ENCODE measurements at places on chromosomes 4 and X.
A peak's percentile ranks its signal among the peaks of the same experiment; 100 is the strongest.

GRCh38 chr4:3480528-3481112 is 17.5 kb downstream of the DOK7 start:
- DNase-seq = peak; percentile 92

DNA sequence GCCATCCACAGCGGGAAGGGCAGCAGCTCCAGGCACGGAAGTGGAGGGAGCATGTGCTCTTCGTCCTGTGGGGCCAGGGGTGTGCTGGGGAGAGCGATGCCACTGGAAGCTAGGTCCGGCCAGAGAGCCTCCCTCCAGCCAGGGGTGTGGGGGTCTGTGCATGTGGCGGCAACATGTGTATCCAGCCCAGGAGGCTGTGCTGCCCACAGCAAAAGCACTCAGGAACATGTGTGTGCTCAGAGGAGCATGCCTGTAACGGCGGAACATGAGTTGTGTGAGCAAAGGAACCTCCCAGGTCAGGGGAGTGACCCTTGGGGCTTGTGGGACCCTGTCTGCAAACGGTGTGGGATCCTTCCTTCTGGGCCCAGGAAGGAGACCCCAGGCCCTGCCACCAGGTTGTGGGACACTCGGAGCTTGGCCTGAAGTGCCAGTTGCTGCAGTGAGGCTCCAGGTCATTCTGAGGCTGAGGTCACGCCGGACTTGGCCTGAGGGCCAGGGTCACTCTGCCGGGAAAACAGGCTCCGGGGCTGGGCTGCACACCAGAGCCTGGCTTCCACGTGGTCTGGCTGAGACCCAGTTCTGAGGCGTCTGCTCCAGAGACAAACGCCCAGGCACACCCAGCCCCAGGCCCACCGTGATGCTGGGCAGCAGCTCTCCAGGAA is 37.2 kb downstream of the CPLX1 start:
- DNase-seq = no peak

GRCh38 chrX:125089761-125090445 is 229.8 kb upstream of the TEX13C start:
- no peak for DNase-seq

DNA sequence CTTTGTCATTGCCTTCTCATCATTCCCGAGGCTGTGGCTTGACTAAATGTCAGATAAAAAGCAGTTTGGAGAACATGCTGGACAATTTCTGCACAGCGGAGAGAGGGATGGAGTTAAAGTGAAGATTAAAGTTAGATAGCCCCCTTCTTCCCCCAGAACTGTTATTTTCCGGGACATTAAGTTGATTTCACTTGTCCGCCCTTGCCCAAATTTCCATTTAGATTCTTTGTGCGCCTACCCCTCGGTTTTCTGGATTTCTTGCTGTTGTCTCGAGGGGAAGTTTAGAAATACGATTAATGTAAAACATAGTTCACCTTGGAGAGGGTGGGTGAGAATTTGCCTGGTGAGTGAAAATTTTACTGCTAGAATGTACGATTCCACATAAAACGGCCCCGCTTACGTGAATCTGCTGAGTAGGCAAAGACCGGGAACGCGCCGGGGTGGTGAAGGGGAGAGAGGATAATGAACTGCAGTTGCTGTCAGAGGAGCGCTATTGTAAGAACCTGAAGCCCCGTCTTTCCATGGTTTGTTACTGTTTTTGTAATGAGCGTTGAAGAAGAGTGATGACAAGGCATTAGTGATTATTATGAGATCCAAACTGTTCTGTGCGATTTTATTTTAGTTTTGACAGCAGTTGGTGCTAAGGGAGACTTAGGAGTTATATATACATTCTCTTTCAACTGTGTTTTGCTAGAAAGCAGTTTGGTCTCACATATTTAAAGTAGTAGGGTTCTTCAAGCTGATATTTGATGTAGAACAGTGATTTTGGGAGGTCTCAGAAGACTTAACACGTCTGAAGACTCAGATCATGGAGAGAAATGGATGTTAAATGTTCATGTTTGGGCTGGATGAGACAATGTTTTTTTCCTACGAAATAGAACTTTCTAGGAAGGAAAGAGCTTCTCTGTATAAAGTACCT is 73.0 kb downstream of the AFF1 start:
- no peak for DNase-seq
